ENCODE measurements at places on chromosomes 12 and 14. TPM values are rescaled to one million over a fixed set of nuclear protein-coding genes. Genes with fewer than 3 reads are reported as not detected.

FAM181A gene
- total RNA-seq, result not detected

TMTC1 gene
- total RNA-seq, result 210 TPM

CCDC91 gene
- 47.7 TPM for total RNA-seq

CNTN1 gene
- total RNA-seq, result 6.8 TPM

C1QL4 gene
- not detected for total RNA-seq

AICDA gene
- total RNA-seq, result 0.43 TPM

TTC8 gene
- total RNA-seq, result 18.3 TPM

CCDC88C gene
- 101 TPM for total RNA-seq

NKX2-1 gene
- not detected for total RNA-seq

- H3K4me3 ChIP-seq, result no peak overlapping the region
- H3K4me1 ChIP-seq, result no peaks in the 10 kb centered on the region
- no peaks in the 10 kb centered on the region for H3K27me3 ChIP-seq
- no peak for DNase-seq
- H3K36me3 ChIP-seq, result no peaks in the 10 kb centered on the region
Observed at GRCh38 chr14:22268875-22269274, 320.1 kb downstream of the DAD1 start.

- DNase-seq, result no peak
- H3K27me3 ChIP-seq, result no peaks in the 10 kb centered on the region
- H3K4me1 ChIP-seq, result no peaks in the 10 kb centered on the region
- no peaks in the 10 kb centered on the region for H3K36me3 ChIP-seq
- no peak overlapping the region for H3K27ac ChIP-seq
Observed at GRCh38 chr14:38749936-38750335, 353.1 kb downstream of the SEC23A start.

DNA sequence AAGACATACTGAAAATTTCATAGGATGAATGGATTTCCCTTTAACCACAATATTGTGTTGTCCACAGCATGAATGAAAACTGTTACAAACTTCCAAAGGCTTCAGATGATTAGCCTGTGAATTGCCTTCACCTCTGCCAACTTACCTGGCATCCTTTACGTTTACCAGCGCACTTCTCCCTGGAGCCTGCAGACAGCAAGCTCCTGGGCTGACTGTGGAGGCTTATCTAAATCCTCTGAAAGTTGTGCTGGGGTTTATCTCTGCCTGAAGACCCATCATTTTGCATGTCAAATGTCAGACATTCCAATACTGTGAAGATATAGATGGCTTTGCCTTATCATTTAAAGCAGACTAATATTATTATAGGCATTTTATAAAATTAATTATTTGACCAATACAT is 403.0 kb downstream of the SYT1 start:
- no peak for DNase-seq
- H3K36me3 ChIP-seq, result no peaks in the 10 kb centered on the region
- no peak overlapping the region for H3K27ac ChIP-seq
- no peaks in the 10 kb centered on the region for H3K27me3 ChIP-seq
- H3K4me1 ChIP-seq, result no peaks in the 10 kb centered on the region

- H3K27me3 ChIP-seq, result no peaks in the 10 kb centered on the region
- no peak overlapping the region for H3K4me3 ChIP-seq
Observed at GRCh38 chr12:82832096-82832495, 145.4 kb downstream of the TMTC2 start.

- DNase-seq, result no peak
- no peaks in the 10 kb centered on the region for H3K27me3 ChIP-seq
- no peak overlapping the region for H3K4me3 ChIP-seq
- no peaks in the 10 kb centered on the region for H3K36me3 ChIP-seq
- no peaks in the 10 kb centered on the region for H3K4me1 ChIP-seq
Observed at GRCh38 chr12:46981622-46982021, 97.8 kb upstream of the PCED1B start.

DNA sequence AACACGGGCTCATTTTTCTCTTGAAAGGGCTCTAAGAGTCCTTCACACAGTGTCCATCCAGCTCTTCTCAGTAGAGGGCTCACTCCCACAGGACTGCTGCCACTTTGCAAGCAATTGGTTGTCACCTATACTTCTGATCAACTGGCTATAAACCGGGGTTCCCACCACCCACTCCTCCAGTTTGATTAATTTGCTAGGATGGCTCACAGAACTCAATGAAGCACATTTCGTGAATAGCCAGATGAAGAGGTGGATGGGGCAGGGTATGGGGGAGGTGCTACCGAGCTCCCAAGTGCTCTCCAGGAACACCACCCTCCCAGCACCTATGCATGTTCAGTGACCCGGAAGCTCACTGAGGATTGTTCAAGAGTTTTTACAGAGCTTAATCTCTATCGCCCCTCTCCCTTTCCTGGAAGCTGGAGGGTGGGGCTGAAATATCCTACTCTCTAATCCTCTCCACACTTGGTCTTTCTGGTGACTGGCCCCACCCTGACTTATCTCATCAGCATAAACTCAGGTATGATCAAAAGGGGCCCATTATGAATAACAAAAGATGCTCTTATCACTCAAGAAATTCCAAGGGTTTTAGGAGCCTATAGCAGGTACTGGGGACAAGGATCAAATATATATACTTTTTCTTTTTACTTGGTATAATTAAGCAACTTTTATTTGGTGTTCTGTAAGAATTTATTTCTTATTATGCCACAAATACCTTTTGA is 13.9 kb upstream of the EGLN3 start:
- DNase-seq, result no peak
- no peak overlapping the region for H3K27ac ChIP-seq
- no peak overlapping the region for H3K4me3 ChIP-seq

DNA sequence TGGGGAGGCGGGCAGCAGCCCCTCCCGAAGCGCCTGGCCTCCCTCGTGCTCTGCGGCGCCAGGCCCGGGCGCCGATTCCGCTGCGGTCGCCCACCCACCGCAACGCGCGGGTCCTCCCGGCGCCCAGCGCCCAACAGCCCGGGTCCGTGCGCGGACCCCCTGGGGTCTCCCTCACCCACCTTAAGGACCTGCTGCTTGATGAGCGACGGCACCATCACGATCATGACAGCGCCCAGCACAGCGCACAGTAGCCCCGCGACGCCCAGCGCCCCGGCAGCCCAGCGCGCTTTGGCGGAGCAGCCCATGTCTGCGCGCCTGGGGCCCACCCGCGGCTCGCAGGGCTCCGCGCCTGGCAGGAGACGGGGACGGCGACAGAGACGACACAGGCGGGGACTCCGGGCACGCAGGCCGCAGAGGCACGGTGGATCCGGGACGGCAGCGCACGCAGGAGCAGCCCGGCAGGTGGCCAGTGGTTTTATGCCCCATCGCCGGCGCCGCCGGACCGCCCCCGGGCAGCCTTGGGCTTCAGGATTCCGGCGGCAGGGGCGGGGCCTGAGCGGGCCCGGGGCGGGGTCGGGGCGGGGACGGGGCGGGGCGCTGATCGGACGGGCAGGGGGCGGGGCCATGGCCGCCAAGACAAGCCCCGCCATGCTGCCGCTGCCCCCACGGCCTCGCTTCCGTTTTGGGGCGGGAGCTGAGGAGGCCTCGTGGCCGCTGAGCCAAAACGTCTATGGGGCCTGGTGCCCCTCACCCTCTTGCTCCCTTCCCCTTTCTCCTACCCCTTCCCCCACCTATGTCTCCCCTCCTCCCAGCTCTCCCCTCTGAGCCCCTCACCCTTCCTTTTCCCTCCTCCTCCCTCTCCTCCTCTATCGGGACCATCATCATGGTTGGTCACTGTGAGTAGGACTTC is at the start of gene SCARB1:
Gene SCARB1, minus strand, starts transcription at position 449 of the 910 bp plus-strand sequence. Its CDS starts 144 bp downstream, at position 305.
- no peaks in the 10 kb centered on the region for H3K36me3 ChIP-seq
- DNase-seq, result peak; percentile 95
- H3K27me3 ChIP-seq, result no peaks in the 10 kb centered on the region
- H3K27ac ChIP-seq, result no peak within 1 kb of the TSS

DNA sequence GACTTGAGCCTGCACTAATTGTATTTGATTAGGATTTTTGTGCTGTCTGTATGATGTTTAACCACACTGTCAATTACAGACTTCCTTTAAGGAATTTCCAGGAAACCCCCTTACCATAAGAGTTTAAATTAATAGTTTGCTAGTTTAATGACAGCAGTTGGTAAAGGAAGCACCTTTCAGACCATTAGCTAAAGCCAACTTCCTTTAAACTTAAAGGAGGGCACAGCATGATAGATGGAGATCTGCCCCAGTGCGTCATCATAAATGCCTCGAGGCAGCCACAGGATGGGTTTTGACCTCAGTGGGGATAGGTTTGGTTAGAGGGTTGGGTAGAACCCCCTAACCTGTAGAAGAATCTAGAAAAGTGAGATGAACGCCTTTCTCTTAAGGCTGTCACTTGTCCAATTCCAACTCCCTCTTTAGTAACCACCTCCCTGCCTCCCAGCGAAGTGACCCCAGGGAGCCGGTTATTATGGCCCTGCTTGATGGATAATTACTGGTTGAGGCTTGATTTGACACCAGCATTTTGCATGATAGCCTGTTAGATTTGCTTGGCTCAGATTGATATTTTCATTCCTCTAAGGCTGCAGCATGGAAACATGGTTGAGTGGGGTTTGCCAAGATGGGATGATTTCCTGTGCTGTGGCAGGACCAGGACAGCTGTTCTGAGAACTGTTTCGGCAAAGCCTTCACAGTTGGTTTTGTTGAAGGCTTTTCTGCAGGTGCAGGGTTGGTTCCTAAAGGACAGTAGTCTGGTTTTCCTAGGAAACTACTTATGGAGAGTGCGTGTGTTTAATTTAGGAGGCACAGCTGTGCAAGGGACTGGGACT is 62.7 kb downstream of the CHST11 start:
- no peak overlapping the region for H3K27ac ChIP-seq
- peaks cover 64% of the 10 kb centered on the region for H3K4me1 ChIP-seq
- H3K4me3 ChIP-seq, result no peak overlapping the region
- H3K27me3 ChIP-seq, result no peaks in the 10 kb centered on the region

DNA sequence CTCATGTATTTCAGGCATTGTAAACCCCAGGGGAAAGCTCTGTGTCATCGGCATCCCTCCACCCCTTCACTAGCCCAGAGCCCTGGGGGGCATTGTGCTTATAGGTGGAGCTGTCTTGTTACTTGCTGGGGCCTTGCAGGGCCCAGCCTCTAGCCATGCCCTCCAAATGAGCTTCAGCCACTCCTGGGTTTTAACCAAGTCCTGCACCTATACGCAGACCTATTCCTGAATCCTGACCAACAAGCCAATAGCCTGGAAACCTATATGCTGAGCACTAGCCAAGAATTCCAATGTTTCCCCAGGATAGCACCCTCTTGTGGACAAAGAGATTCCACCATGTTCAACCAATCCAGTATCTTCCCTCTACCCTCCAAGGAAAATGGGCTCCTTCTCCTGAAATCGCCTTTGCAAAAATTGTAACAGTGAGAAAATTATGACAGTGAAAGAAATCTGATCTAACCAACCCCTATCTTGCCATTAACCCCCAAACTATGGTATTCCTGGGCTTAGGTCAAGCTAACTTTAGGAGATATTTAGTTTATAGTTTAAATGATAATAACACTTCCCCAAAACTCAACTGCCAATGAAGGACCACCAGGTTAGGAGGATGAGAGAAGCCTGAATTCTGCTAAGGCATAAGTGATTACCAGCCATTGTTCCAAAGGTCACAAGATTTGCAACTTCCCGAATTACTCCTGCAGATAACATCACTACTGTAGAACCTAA is 55.5 kb downstream of the TTC7B start:
- no peak for DNase-seq
- H3K27ac ChIP-seq, result no peak overlapping the region
- no peaks in the 10 kb centered on the region for H3K27me3 ChIP-seq
- no peak overlapping the region for H3K4me3 ChIP-seq

DNA sequence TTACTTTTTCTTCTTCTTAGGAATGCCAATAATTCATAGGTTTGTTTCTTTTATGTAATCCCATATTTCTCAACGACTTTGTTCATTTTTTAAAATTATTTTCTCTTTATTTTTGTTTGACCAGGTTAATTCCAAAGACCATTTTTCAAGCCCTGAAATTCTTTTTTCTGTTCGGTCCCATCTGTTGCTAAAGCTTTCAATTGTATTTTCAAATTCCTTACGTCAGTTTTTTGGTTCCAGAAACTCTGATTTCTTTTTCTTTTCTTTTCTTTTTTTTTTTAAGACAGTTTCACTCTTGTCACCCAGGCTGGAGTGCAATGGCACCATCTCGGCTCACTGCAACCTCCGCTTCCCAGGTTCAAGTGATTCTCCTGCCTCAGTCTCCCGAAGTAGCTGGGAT is 27.6 kb downstream of the RAB3IP start:
- H3K4me1 ChIP-seq, result no peaks in the 10 kb centered on the region
- no peak for DNase-seq
- no peak overlapping the region for H3K27ac ChIP-seq

- no peak overlapping the region for H3K27ac ChIP-seq
- H3K4me1 ChIP-seq, result no peaks in the 10 kb centered on the region
- H3K27me3 ChIP-seq, result no peaks in the 10 kb centered on the region
Observed at GRCh38 chr12:101038289-101038871, 171.7 kb downstream of the SLC5A8 start.

- no peaks in the 10 kb centered on the region for H3K36me3 ChIP-seq
- no peaks in the 10 kb centered on the region for H3K4me1 ChIP-seq
- no peak overlapping the region for H3K4me3 ChIP-seq
- H3K27me3 ChIP-seq, result no peaks in the 10 kb centered on the region
- peak; percentile 60 for DNase-seq
Observed at GRCh38 chr14:101250948-101251811, 310.1 kb upstream of the DIO3 start.
